Activated CD8-positive, alpha-beta memory T cell treated with anti-CD3 and anti-CD28 coated beads, Interleukin-2, amount 50 U/mL, for 4 hours (primary cell): ENCODE measurements at places on chromosomes 3 and 15.
A peak's percentile ranks its signal among the peaks of the same experiment; 100 is the strongest.

- no peak for DNase-seq
These were observed 37.3 kb downstream of the CYFIP1 start for GRCh38 chr15:22942877-22943276.

DNA sequence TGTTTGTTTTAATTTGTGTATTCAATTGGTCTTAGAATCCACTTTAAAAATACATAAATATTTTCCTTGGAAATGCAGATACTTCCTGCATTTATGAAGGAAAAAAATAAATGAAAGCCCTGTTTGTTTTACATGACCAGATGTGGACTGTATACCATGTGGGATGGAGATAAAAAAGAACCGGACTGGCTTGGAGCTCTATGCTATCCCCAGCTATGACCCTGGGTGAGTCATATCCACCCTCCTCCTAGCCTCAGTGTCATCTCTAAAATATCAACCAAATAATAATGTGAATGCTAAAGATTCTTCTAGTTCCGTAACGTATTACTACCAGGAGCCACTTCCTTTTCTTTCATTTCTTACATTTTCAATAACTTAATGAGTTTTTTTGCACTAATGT lies 44.5 kb upstream of the PDZRN3 start:
- DNase-seq = no peak

GRCh38 chr15:74725225-74725774 lies at the start of gene CYP1A1:
Gene CYP1A1, minus strand, starts transcription at chr15:74725528. Its CDS starts 2,431 bp downstream, at chr15:74723097.
- peak; percentile 45 for DNase-seq

DNA sequence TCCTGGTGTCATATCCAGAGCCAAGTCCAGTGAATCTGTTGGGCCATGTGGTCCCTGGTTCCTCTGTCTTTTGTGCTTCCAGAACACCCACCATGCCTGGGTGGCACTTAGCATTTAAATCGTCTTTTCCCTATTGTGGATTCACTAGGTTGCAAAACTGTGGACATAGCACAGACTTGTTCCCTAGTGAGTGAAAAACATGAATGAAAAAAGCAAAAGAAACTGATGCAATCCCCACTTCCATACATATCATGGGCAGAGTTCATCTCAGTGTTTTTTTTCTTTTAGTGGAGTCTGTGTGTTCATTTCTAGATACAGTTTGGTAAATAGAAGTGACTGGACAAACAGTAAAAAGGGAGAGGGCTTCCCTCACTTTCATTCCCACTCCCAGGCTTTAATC lies 170.5 kb downstream of the SLCO3A1 start:
- DNase-seq = no peak

- no peak for DNase-seq
These were observed at the start of gene FBN1 for GRCh38 chr15:48645558-48646330. Gene FBN1, minus strand, starts transcription at chr15:48645709. Its CDS starts 940 bp downstream, at chr15:48644769.

- DNase-seq = no peak
These were observed 7.5 kb upstream of the NR1I2 start for GRCh38 chr3:119774444-119774843.

DNA sequence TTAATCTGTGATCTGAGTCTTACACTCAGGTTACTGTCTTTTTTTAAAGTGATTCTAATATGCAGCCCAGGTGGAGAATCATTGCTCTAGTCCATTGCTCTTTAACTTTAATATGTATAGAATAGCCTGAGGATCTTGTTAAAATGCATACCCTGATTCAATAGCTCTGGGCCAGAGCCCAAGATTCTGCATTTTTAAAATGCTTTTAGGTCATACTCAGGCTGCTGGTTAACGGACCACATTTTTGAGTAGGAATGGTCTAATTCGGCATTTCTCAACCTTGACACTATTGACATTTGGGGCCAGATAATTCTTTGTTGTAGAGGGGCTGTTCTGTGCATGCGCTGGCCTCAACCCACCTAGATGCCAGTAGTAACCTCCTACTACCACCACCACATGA lies 20.9 kb upstream of the FSTL1 start:
- no peak for DNase-seq

DNA sequence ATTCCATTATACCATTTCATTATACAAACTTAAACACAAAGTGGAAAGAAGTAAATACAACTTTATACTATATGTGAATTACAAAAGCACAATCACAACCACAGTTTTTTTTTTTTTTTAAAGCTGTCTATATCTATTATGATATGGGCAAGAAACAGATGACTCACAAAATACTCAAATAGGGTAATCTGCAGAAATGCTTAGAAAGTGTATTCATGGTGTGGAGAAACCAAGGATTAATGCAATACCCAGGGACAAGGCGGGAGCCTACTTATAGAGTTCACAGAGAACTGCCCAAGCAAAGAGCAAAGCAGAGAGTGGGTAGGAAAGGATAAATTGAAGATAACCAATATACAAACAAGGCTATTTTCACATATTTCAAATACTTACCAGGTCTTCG lies 332.0 kb downstream of the FHIT start:
- no peak for DNase-seq

DNA sequence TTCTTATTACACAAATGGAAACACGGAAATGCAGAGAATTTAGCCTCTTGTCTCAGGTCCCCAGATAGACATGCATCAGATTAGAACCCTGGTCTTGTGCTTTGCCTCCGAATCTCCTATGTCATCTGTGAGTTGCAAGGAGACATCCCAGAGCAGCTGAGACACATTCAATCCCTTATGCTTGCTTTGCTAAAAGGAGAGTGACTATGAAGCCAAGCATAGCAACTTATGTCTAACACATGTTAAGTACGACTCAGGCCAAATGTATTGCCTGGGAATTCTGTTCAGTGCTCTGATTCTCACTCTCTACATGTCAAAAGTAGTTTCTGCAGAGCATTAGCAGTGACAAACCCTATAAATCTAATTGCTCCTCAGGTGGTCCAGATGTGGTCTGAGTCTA lies 30.6 kb upstream of the LRRC3B start:
- no peak for DNase-seq

GRCh38 chr3:73580343-73580742 lies 44.4 kb downstream of the PDZRN3 start:
- DNase-seq = no peak

- no peak for DNase-seq
These were observed 18.1 kb downstream of the ARL8B start for GRCh38 chr3:5140230-5140621.

GRCh38 chr15:70777170-70777926 lies 14.0 kb upstream of the UACA start:
- no peak for DNase-seq

DNA sequence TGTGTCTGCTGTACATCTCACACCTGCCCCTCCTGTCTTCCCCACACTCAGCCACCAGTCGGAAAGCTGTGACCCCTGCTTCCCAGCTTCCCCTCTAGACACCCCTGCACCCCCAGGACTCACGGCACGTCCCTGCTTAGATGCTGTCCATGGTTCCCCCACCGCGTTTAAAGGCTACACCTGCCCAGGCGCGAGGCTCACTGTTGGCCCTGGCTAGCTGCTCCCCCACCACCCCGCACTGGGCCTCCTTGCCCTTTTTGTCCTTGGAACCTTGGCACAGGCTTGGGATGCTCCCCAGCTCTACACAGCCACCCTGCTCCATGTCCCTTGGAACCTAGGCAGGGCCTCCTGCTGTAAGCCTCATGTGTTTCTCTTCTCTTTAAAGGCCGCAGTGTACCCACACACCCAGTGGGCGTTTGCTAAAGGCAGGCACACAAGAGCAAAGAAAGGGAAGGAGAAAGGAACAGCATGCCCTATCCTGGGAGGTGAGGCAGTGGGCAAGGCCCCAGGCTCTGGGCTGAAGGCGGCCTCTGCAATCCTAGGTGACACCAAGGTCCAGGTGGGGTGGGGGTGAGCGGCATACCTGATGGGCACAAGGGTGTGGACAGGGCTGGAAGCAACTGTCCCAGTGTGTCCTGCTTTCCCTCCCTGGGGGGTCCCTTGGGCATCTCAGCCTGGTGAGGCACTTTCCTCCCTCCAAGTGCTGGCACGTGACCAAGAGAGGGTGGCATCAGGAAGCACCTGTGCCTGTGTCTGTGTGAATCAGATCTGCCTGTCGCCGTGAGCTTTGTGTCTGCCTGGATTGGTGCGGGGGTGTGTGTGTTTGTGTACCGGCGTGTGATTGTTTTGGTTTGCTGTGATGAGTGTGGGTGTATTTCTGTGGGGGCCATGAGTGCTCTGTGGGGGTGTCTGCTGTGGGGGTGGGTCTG lies 54.4 kb downstream of the TPRA1 start:
- no peak for DNase-seq

DNA sequence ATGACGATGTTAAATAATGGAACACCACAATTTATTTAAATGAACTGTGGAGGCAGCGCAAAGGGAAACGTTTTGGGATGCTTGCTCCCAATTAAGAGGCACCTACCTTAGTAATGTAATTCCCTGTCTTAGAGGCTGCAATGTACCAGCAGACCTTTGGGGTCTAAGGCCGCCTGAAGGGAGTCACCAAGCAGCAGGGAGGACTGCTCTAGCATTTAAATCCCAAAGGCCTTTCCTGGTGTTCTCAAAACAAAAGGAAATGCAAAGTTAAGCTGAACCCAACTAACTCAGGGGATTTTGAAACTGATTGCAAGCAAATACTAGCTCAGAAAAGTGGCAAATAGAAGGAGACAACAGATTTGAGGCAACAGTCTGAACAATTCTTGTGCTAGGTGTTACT lies 510.8 kb downstream of the GABRG3 start:
- DNase-seq = no peak

DNA sequence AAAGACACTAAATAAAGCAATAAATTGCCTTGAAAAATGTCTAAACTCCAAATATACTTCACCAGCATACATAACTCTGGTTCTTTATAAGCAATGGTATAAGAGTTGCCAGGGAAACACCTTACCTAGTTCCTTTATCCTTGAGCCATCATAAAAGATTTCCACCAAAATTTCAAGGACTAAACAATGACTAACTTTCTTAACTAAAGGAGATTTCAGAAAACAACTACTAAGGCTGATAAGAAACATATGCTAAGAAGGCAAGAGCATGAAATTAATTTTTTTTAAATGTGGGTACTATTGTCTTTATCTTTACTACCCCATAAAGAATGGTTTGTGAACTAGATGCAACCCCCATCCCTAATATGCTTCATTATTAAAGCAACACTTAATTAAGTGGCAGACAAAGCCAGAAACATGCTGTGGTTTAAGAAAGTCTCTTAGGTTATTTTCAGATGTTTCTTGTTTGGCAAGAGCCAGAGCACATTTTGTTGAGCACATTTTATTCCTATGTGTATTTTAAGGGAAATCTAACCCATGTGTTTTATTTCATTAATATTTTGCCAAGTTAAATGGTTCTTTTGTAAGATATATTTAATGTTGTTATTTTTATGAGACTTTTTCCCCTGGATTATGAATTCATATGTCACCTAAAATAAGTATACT lies 17.4 kb upstream of the VEPH1 start:
- DNase-seq = no peak

DNA sequence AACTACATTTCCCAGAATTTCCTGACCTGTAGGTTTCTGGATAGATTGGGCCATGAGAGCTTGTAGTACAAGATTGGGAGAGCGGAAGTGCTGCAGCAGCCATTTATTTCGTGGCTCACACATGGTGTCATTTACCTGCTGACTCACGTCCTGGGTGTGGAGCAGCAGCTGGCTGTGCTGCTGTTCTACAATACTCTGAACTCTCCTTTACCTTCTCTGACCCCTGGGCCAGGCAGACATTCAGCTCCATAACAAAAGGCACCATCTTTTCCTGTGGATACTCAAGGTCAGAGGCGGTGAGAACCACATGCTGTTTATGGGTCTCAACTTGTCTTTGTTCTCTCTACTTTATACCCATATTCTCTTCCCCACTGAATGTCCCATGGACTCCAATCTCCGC lies 490.2 kb downstream of the IGSF11 start:
- no peak for DNase-seq

DNA sequence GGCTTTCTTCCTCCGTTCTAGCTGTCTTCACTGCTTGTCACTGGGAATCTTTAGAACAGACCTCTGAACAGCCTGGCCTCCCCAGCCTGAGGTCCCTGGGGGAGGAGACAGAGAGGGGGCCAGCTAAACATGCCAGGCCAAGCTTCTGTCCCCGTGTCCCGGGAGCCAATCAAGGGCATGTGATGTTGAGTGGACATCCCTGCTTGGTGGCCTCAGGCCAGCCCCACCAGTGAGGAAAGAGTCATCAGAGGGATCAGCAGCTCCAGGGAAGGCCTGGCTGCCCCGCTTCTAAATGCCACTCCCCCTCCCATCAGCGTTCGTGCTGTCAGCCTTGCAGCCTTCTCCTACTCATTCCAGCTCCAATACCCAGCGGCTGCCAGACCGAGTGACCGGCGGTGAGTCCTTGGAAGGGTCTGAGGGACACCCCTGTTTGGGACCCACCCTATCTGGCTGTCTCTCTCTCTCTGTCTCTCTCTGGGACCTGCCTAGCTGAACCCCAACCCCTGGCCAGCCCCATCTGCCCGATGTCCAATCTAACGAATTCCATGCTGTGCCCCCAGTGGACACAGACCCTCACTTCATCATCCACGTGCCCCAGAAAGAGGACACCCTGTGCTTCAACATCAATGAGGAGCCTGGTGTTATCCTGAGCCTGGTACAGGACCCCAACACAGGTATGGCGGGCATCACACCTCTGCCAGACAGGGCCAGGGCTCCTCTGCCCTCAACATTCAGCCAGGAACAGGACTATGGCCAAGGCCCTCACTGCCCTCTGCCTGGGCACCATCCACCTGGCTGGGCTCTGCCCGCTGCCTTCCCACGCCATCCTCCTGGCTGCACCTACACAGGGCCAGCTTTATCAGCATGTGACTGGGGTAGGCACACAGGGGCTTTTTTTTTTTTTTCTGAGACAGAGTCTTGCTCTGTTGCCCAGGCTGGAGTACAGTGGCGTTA lies 6.6 kb upstream of the ITIH3 start:
- DNase-seq = no peak

DNA sequence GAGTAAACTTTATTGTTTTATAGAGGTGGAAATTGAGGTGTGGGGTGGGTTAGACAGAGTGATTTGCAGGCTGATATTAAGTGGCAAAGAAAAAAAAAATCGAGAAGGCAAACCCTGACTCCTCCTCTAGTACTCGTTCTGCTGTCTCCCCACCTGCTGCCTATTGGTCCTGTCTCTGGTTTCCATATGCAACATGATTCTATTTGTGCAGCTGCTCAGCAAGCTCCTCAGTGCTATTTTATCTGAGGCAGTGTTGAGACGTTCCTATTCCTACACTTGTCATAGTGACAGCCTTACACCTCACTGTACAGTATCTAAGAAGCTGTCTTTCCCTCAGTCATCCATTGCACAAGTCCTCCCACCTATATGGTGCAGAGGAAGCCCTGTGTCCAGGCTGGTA lies 45.1 kb downstream of the RSL24D1 start:
- DNase-seq = no peak

- no peak for DNase-seq
These were observed 3.7 kb downstream of the SHQ1 start for GRCh38 chr3:72844436-72844993.
